Left cardiac atrium (tissue), 4 donors: ENCODE measurements at places on chromosomes 7 and 10. TPM values are rescaled to one million over a fixed set of nuclear protein-coding genes. Genes with fewer than 3 reads are reported as not detected.

DNA sequence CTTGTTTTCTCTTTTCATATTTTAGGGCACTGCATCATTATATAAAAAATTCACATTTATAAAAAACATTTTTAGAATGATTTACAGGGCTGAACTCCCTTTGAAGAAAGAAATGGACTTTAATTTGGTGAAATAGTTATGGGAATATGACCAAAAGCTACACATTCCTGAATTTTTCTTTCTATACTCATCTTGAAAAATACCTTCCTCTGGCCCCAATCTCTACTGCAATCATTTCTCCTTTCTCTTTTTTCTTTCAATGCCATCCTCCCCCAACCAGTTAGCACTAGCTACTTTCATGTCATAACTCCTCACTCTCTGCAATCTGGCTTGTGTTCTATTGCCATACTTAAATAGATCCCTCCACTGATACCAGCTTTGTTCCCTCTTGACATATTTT lies 6.2 kb downstream of the WNT8B start:
- no peak for DNase-seq

GRCh38 chr10:30596013-30596412 lies 33.5 kb downstream of the LYZL2 start:
- no peak for DNase-seq

DNA sequence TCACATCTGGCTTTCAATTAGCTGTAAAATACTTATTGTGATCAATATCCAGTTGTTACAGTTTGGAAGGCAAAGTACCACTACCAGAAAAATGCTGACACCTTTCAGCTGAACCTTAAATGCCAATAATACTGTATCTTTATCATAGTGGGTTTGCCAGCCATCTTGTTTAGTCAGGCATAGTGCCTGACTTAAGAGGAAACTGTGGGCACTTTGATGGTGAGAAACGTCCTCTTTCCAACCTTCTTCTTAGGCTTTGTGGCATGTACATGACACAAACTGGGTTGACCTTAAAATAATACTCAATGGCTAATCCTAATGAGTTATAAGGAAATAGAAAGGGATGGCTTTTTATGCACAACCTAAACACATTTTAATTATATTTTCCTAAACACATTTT lies 52.3 kb upstream of the PRR15 start:
- DNase-seq: no peak

- DNase-seq: no peak
These were observed 2.2 kb downstream of the STRA8 start for GRCh38 chr7:135235841-135236240.

DNA sequence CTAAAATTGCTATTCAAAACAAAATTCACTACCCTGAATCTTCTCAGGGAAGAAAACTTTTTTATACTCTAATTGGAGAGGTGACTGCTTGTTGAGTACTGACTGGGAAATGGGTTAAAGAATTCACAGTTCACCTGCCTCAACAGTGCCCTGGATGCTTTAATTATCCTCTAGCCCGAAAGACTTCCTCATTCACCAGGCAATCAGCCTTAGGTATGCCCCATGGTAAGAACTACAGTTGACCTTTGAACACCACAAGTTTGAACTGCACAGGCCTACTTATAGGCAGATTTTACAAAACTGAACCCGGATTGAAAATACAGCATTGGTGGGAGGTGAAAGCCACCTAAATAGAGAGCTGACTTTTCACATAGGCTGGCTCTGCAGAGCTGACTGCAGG lies 175.3 kb downstream of the ELAPOR2 start:
- no peak for DNase-seq

Gene FAM25G
- total RNA-seq: not detected

Gene FGFBP3
- total RNA-seq: 0.81 TPM

Gene DYDC2
- not detected for total RNA-seq

Gene C7orf57
- 0.12 TPM for total RNA-seq

Gene C10orf95
- not detected for total RNA-seq
